Progenitor cell of endocrine pancreas (in vitro differentiated cells): ENCODE measurements at places on chromosomes 13 and 19. TPM values are rescaled to one million over a fixed set of nuclear protein-coding genes. Genes with fewer than 3 reads are reported as not detected.

- H3K4me1 ChIP-seq, result peaks cover 4% of the 10 kb centered on the region
- H3K36me3 ChIP-seq, result no peaks in the 10 kb centered on the region
- H3K27ac ChIP-seq, result no peak overlapping the region
- DNase-seq, result no peak
- H3K27me3 ChIP-seq, result peaks cover 24% of the 10 kb centered on the region
- no peak overlapping the region for H3K4me3 ChIP-seq
Observed at GRCh38 chr19:918481-919198, 1.5 kb downstream of the KISS1R start.

GRCh38 chr19:6718741-6719539 lies 1.5 kb downstream of the C3 start:
- peaks cover 5% of the 10 kb centered on the region for H3K4me1 ChIP-seq
- DNase-seq, result no peak
- peaks cover 16% of the 10 kb centered on the region for H3K27me3 ChIP-seq
- no peak overlapping the region for H3K4me3 ChIP-seq
- no peaks in the 10 kb centered on the region for H3K36me3 ChIP-seq
- no peak overlapping the region for H3K27ac ChIP-seq

DNA sequence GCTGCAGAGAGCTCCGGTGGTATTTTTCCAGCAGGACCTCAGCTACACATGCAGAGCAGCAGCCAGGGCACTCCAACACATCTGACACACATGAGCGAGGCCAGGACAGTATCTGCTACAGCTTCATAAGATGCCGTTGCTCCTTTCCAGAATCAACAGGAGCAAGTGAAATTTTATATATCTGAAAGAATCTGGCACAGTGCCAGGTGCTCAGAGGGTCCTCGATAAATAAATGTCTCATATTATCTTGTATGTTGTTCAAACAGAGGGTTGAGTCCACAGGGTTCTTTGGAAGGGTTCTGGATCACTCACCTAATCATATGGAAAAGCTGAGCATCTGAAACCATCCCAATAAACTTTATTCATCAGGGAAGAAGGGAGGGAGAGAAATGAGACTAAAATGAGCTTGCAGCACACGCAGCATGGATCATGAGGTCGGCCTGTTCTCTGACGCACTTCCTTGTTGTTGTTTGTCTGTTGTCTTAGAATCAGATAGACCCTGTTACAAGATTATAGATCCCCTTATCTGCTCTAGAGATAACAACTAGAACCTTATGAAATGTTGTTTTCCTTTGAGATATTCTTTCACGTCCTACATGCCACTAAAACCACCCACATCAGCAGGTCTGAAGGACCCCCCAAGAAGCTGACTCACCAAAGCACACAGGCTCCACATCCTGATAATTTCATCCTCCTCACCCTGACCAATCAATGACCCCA lies 3.2 kb upstream of the METTL21C start:
- H3K4me1 ChIP-seq, result no peaks in the 10 kb centered on the region
- no peaks in the 10 kb centered on the region for H3K27me3 ChIP-seq
- DNase-seq, result no peak
- H3K4me3 ChIP-seq, result no peak overlapping the region
- H3K27ac ChIP-seq, result no peak overlapping the region

GRCh38 chr19:15457701-15458484 lies 6.5 kb downstream of the RASAL3 start:
- DNase-seq, result no peak
- no peak overlapping the region for H3K27ac ChIP-seq
- H3K4me1 ChIP-seq, result peaks cover 2% of the 10 kb centered on the region
- peaks cover 75% of the 10 kb centered on the region for H3K27me3 ChIP-seq

- H3K36me3 ChIP-seq, result no peaks in the 10 kb centered on the region
- no peaks in the 10 kb centered on the region for H3K27me3 ChIP-seq
- H3K4me1 ChIP-seq, result peaks cover 9% of the 10 kb centered on the region
- no peak overlapping the region for H3K27ac ChIP-seq
- H3K4me3 ChIP-seq, result no peak overlapping the region
Observed at GRCh38 chr19:18014197-18014596, 6.2 kb downstream of the ARRDC2 start.

DNA sequence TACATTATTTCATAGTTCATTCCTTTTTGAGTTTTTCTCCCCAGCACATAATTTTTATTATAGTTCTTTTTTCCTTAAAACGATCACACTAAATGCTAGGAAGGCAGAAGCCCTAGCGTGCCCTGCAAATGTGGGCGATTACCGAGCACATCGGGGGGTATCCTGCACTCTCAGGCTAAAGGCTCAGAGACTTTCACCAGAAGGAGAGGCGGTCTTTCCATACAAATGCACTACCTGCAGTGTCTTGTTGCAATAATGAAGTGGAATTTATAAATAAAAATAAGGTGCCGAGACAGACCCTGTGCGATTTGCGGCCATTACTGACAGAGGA lies 29.3 kb upstream of the SPACA7 start:
- DNase-seq, result no peak
- H3K4me1 ChIP-seq, result no peaks in the 10 kb centered on the region
- no peak overlapping the region for H3K27ac ChIP-seq
- no peak overlapping the region for H3K4me3 ChIP-seq

GRCh38 chr13:85434927-85435326 lies 364.3 kb downstream of the SLITRK6 start:
- no peak for DNase-seq
- H3K27ac ChIP-seq, result no peak overlapping the region
- no peaks in the 10 kb centered on the region for H3K36me3 ChIP-seq
- no peaks in the 10 kb centered on the region for H3K4me1 ChIP-seq
- no peaks in the 10 kb centered on the region for H3K27me3 ChIP-seq
- H3K4me3 ChIP-seq, result no peak overlapping the region

GRCh38 chr19:14089662-14090508 lies 666 bp downstream of the SAMD1 start:
- H3K36me3 ChIP-seq, result peaks cover 22% of the 10 kb centered on the region
- peaks cover 15% of the 10 kb centered on the region for H3K4me1 ChIP-seq
- H3K27me3 ChIP-seq, result peaks cover 3% of the 10 kb centered on the region
- peak overlapping the region; percentile 81 for H3K4me3 ChIP-seq
- no peak overlapping the region for H3K27ac ChIP-seq
- DNase-seq, result peak; percentile 45

The ZNF382 gene
- total RNA-seq, result 21.4 and 21.6 TPM in 2 replicates

DNA sequence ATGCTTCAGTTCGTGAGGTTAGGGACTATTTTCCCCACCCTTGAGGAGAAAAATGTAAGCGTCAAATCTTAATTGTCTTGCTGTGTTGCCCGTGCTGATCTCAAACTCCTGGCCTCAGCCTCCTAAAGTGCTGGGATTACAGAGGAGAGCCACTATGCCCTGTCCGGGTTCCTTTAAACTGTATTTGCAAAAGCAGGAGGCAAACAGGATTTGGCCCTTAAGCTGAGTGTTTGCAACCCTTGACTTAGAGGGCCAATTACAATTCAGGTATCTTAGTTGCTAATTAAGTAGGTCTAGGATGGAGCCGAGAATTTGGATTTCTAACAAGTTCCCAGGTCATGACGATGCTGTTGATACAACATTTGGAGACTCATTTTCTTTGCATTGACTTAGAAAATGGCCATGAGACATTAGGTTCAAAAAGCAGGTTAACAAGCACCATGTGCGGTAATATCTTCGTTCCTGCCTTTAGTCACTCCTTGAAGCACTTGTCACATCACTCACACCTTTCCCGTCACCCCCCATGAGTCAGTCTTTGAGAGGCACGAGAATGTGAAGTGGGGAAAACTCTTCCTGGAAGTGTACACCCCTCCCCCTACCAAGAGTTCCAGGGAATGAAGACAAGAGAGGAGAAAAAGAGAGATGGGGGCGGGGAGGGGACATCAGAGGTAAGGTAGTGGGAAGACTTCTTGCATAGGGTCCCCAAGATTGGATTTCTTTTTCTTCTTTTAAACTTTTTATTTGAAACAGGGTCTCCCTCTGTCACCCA lies 2.6 kb downstream of the NAPSA start:
- H3K4me1 ChIP-seq, result no peaks in the 10 kb centered on the region
- peaks cover 2% of the 10 kb centered on the region for H3K36me3 ChIP-seq
- peaks cover 10% of the 10 kb centered on the region for H3K27me3 ChIP-seq
- no peak for DNase-seq

The SMIM24 gene
- 1.3 and 1.6 TPM in 2 replicates for total RNA-seq

DNA sequence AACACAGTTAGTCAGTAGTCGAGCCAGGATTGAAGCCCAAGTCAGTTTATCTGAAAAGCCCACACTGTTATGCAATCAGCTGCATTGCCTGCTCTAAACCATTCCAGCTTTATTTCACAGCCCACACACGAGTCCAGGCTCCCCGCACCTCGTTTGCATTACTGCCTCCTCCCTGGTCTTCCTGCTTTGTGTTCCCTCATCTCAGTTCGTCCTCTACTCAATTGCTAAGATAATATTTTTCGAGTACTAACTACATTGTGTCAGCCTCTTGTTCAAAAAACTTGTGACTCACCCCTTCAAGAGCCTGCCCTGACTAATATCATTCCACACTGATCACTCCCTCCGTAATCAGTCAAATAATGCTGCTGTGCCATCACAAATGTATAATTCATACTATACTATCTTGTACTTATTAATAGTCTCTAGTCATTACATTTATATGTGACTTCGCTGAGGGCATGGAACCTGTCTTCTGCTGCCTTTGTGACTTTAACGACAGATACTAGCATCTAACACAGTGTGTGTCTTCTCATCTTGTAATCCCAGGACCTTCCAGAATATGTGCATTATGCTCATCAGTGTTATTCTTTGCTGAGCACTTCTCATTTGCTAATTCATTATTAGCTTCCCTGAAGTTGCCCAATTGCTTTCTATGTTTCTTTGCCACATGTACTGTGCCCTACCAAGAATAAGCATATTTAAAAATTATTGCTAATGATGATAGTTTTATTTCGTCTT lies 26.2 kb upstream of the WDFY2 start:
- H3K36me3 ChIP-seq, result no peaks in the 10 kb centered on the region
- no peaks in the 10 kb centered on the region for H3K4me1 ChIP-seq
- no peak for DNase-seq
- H3K27ac ChIP-seq, result no peak overlapping the region
- no peak overlapping the region for H3K4me3 ChIP-seq

DNA sequence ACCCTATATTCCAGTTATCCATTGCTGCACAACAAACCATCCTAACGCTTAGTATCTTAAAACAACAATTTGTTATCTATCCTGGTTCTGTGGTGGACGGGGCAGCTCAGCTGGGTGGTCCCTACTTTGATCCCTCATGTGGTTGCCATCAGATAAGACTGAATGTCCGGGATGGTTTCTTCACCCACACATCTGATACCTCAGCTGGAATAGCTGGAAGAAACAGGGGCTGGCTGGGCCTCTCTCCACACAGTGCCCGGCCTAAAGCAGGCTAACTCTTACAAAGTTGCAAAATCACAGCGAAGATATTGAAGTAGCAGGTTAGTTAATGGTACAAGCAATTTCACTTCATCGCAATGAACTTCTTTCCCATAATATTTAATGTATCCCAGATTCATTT lies 3.7 kb upstream of the MRPS31 start:
- no peak for DNase-seq
- H3K4me1 ChIP-seq, result peaks cover 11% of the 10 kb centered on the region
- no peak overlapping the region for H3K27ac ChIP-seq
- no peaks in the 10 kb centered on the region for H3K36me3 ChIP-seq

DNA sequence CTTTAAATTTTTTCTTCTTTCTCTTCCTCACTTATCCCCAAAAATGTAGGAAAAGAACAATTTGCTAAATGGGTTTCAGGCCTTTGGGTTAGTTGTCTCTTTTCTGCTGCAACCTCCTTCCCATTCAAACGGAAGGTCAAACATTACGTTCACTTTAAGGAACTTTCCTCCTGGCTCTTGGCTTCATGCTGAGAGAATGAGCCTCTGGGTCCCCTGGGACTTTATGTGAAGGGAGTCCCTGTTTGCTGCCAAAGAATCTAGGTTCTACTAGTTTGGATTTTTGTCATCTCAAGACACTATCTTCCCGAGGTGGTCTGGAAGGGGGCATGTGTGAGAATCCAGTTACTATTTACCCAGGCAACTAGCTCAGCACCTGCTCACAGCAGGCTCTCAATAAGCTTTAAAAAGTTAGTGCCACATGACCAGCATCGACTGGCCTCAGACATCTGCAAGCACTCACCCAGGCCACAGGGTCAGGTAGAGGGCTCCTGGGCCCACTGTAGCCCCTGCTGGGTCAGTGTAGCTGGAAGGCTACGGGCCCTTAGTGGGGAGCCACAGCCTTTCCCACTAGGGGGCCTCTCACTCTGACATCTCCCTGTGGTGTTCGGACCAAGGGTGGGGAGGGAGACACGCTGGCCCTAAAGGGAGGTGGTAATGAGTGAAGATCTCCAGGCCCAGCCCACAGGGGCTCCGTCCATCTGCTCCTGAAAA lies 40.5 kb downstream of the FAM124A start:
- no peak overlapping the region for H3K4me3 ChIP-seq
- H3K27ac ChIP-seq, result no peak overlapping the region
- H3K27me3 ChIP-seq, result no peaks in the 10 kb centered on the region

GRCh38 chr19:54168174-54168917 lies 4.6 kb downstream of the TMC4 start:
- no peak overlapping the region for H3K4me3 ChIP-seq
- H3K27me3 ChIP-seq, result peaks cover 6% of the 10 kb centered on the region
- H3K4me1 ChIP-seq, result peaks cover 11% of the 10 kb centered on the region
- H3K27ac ChIP-seq, result peak overlapping the region; percentile 67

The DCT gene
- 0.20 TPM in 1 of 2 replicates, not detected in the other for total RNA-seq

The NKG7 gene
- total RNA-seq, result not detected in 2 replicates

GRCh38 chr13:44318161-44318560 lies 55.5 kb upstream of the SERP2 start:
- DNase-seq, result no peak
- H3K36me3 ChIP-seq, result no peaks in the 10 kb centered on the region
- H3K4me1 ChIP-seq, result peaks cover under 1% of the 10 kb centered on the region
- H3K27me3 ChIP-seq, result peaks cover 12% of the 10 kb centered on the region
- H3K4me3 ChIP-seq, result no peak overlapping the region

GRCh38 chr13:48265217-48265815 lies 32.3 kb downstream of the ITM2B start:
- DNase-seq, result no peak
- peaks cover 37% of the 10 kb centered on the region for H3K36me3 ChIP-seq
- H3K27me3 ChIP-seq, result no peaks in the 10 kb centered on the region
- H3K27ac ChIP-seq, result no peak overlapping the region
- peaks cover 1% of the 10 kb centered on the region for H3K4me1 ChIP-seq

The MEX3D gene
- total RNA-seq, result 119 and 124 TPM in 2 replicates

The LIN37 gene
- total RNA-seq, result 12.7 and 13.1 TPM in 2 replicates

DNA sequence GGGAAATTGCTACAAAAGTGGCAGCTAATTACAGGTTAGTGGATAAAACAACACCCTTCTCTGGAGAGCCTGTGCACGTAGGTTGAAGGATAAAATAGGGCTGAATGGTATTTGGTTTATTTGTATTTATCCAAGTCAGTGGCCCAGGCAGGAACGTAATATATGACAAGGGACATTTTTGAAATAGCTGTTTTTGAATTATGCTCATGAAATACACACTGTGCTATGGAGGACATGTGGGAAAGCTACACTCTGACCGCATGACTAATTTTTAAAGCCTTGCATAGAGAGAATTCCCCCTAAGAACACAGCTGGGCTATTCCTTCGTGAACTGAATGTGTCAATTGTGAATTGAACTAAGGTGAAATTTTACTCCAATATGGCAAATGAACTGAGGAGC lies 292.1 kb upstream of the MAB21L1 start:
- H3K4me3 ChIP-seq, result no peak overlapping the region
- peaks cover 25% of the 10 kb centered on the region for H3K4me1 ChIP-seq
- H3K27me3 ChIP-seq, result peaks cover 30% of the 10 kb centered on the region

- H3K4me1 ChIP-seq, result no peaks in the 10 kb centered on the region
- H3K27me3 ChIP-seq, result peaks cover 61% of the 10 kb centered on the region
- DNase-seq, result no peak
- no peak overlapping the region for H3K27ac ChIP-seq
- H3K36me3 ChIP-seq, result no peaks in the 10 kb centered on the region
Observed at GRCh38 chr19:55439052-55439451, 4.0 kb downstream of the SHISA7 start.
